ENCODE measurements at places on chromosomes 12 and 14. TPM values are rescaled to one million over a fixed set of nuclear protein-coding genes. Genes with fewer than 3 reads are reported as not detected.

DNA sequence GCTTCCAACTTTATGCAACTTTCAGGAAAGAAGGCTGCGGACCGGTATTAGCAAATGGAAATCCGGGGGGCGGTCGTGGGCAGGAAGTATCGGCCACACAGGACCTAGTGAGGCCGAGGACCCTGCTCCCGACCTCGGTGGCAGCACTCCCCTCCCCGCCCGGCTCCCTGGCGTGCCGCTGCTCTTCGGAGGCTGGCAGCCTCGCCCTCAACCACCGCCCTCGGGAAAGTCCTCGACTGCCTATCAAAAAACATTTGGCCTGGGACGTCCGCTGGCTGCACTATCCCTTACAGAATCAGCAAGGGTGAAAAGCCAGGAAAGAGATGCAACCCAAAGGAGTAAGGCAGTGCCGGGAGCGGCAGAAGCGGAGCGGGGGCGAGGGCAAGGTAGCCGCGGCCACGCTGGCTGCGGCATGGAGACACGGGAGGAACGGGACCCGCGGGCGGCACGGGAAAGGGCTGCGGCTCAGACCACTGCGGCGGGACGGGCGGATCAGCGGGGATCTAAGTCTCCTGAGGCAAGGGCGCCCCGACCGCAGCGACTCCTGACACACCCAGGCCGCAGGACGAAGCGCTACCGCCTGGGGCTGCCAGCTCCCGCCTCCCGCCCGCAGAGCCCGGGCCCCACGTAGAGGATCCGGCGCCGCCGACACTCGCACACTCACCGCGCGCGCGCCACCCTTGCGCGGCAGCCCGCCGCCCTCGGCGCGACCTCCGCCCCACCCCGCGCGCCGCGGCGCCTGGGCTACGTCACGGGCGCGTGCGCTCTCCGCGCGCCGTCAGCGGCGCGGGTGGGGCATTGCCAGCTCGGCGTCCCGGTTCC, at the start of the genes BBOF1 and ENTPD5:
Gene BBOF1, plus strand, starts transcription at position 764 of the 822 bp plus-strand sequence. CDS start 130 bp downstream, outside the sequence.
Gene ENTPD5, minus strand, starts transcription at position 703 of the 822 bp plus-strand sequence. CDS start 31,186 bp downstream, outside the sequence.
- DNase-seq: peak; percentile 96

- DNase-seq: no peak
Measured at GRCh38 chr14:81523016-81523415, 10.6 kb downstream of the SEL1L start.

DNA sequence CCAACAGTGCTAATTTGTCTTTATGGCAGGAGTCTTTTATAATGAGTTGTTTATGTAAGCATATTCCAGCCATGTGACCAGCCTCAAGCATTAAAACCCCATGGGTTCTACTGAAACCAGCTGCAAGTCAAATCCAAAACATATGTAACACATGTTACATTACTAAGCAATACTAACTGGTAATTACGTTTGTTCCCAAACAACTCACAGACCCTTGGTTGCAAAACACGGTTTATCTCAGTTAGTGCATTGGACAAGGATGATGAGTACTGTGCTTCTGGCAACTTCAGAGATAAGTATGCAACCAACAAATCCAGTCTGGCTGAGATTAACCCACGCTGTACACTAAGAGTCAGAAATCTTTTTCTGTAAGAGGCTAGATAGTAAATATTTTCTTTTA, 110.1 kb upstream of the FAR2 start:
- DNase-seq: no peak

GRCh38 chr12:113533842-113534375, 62.2 kb upstream of the LHX5 start:
- no peak for DNase-seq

- DNase-seq: peak; percentile 72
Measured at GRCh38 chr14:70640938-70641547, 673 bp upstream of the TTC9 start.

- DNase-seq: peak; percentile 38
Measured at GRCh38 chr14:85934123-85934885, 404.4 kb downstream of the FLRT2 start.

DNA sequence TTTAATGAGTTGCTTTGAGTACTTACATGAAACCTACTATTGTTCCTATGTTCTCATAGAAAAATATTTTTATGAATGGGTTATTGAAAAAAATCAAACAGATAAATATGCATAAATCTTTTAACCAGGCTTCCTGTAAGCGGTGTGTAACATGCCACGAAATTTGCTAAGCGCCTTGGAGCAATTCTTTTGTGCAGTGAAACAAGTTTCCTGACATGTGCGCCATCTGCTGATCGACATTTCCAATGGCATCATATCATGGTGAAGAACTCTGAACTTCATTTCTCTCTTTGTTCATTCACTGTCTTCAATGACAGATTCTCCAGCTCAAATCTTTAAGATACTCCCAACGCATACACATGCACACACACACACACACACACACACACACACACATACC, 145.6 kb upstream of the NAV3 start:
- DNase-seq: peak; percentile 90

Gene GOLT1B
- total RNA-seq: 16.8 TPM

Gene KCNMB4
- 2.9 TPM for total RNA-seq

Data from stomach (tissue), 19 donors.